ENCODE measurements at places on chromosomes 3 and 15. TPM values are rescaled to one million over a fixed set of nuclear protein-coding genes. Genes with fewer than 3 reads are reported as not detected.

- DNase-seq = no peak
Measured at GRCh38 chr3:89303701-89304100, 196.3 kb downstream of the EPHA3 start.

The PODXL2 gene
- total RNA-seq = 12.5 TPM

DNA sequence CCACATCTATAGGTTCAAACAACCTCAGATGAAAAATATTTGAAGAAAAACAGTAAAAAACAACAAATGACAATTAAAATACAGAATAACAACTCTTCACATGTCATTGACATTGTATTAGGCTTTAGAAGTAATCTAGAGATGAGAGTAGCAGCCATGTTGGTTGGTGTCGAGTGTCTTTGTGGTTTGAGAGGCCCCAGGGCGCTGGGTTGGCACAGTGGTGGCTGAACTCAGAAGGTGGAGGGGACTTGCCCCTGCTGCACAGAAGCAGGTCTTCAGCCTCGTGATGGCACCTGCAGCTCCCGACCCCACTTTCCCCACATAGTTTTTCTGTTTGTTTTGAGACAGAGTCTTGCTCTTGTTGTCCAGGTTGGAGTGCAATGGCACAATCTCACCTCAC lies 187.2 kb downstream of the OSBPL10 start:
- DNase-seq = no peak

DNA sequence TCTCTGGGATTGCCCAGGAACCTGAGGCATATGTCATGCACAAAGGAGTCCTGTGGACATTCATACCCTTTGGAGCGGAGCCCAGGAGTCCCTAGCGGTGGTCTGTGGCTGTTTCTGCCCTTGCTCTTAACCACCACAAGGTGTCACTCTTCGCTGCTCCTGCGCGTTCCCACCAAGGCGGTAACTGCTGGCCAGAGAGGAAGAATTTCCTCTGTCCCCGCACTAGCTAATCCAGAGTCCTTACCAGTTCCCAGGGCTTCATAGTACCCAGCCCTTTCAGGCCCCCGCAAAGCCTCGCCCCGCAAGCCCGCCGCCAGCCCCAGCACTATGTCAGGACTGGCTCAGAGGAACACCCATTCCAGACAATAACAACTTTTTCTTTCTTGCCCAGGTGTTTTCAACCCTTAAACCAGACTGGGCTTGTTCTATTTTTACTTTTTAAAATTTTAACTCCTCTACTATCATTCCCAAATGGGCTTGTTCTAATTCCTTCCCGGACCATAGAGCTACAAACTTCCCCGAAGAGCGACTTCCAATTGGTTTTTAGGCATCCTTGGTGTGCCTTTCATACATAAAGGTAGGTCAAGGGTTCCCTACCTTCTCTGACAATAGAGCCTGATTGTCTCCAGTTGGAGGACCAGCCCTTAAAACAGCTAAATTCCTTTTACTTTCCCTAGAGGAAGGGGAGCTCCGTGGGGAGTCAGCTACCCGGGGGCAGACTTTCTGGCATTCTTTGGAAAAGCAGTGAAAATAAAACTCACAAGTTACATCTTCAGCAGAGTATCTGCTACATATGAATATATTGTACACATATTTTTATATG lies 31.8 kb upstream of the ZNF774 start:
- peak; percentile 94 for DNase-seq

DNA sequence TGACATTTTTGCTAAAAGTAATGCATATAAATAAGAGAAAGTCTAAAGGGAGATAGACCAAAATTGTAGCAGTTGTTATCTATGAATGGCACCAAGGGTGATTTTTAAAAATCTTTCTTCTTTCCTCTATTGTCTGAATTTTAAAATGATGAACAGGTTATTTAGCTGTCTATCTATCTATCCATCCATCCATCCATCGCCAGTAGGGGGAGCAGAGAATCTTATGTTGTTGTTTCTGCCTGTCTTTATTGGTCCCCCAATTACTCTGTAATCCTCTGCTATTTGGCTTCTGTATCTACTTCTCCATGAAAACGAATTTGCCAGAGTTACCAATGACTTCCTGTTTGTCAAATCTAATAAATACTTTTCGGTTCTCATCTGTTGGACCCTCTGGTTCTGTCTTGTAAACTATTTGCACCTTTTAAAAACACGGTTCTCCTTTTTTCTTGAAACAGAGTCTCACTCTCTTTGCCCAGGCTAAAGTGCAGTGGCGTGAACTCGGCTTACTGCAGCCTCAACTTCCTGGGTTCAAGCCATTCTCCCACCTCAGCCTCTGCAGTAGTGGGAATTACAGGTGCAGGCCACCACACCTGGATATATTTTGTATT lies 86.0 kb downstream of the ECT2 start:
- peak; percentile 78 for DNase-seq

- DNase-seq = no peak
Measured at GRCh38 chr3:81197386-81197785, 564.1 kb downstream of the GBE1 start.

DNA sequence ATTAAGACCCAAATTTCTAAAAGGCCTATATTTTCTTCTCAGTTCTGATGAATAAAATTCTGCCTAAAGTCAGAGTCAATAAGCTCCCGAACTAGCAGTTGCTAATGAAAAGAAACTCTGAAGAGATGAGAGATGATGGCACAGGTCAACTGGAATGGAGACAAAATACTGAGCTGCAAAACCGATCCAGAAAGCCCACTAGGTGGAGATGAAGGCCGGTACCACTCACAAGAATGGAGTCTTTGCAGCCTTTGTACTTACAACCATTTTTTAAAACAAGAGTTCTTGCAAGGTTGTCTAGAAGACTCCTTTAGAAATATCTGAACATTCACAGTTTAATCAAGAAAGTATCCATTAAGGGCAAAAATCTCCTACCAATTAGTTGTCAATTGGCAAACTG lies 119.9 kb upstream of the TJP1 start:
- no peak for DNase-seq

GRCh38 chr15:67127331-67127664 lies 61.9 kb downstream of the SMAD3 start:
- DNase-seq = peak; percentile 42
